ENCODE measurements at places on chromosomes 4 and X.

- DNase-seq, result no peak
Measured at GRCh38 chr4:157779081-157779480, 393.7 kb downstream of the GASK1B start.

DNA sequence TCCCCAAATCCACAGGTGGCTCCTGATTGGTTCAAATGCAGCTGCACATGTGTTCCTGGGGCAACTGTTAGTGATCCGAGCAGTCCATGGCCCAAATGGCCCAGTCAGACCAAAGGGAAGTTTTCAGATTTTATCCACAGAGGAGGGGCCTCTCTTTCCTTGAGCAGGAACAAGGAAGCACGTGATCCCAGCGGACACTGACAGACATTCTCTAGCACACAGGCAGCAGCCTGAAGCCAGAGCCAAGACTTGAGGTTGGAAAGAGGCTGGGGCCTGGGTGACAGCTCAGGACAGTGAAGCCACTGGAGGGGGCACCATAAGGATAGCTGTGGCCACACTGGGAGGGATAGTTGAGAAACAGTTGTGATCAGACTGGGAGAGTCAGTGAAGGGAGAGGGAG is 3.5 kb upstream of the ZFP92 start:
- no peak for DNase-seq

DNA sequence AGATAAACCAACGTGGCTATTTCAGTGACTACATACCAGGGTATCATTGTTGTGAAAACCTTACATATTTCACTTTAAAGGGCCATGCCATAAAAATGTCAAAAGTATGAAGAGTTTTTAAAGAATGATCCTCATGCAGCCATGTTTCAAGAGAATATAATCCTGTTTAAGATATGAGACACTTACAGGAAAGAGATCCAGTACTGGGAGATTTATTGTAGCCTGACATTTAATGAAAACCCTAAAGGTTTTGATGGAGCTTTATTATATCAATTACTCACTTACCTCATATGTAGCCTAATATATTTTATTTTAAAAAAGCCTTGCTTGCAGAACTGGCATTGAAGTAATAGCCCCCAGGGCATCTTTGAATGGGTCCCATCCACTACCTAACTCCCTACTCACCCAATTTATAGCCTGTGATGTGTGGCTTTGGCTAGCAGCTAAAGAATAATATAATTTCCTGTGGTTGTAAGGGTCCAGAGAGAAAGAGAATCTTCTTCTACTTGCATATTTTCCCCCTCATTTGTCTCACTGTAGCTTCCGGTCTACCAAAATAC is 7.7 kb upstream of the GABRG1 start:
- DNase-seq, result no peak

DNA sequence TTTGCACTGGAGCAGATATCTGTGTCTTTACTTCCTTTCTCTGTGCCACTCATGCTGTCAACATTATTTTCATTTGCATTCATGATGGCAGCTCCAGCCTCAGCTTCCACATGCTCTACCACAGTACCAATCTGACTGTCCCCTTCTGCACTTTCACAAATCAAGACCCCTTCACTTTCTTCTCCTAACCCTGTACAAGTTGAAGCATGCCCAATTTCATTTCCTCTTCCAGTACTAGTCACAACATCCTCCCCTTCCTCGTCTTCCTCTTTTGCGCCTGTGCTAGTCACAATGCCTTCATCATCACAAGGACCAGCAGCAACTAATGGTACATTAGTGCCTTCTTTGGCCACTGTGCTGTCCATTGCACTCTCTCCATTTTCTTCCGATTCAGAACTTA is 26.5 kb downstream of the BOD1L1 start:
- no peak for DNase-seq

- DNase-seq, result peak; percentile 32
Measured at GRCh38 chr4:70954032-70954431, 39.4 kb upstream of the DCK start.

DNA sequence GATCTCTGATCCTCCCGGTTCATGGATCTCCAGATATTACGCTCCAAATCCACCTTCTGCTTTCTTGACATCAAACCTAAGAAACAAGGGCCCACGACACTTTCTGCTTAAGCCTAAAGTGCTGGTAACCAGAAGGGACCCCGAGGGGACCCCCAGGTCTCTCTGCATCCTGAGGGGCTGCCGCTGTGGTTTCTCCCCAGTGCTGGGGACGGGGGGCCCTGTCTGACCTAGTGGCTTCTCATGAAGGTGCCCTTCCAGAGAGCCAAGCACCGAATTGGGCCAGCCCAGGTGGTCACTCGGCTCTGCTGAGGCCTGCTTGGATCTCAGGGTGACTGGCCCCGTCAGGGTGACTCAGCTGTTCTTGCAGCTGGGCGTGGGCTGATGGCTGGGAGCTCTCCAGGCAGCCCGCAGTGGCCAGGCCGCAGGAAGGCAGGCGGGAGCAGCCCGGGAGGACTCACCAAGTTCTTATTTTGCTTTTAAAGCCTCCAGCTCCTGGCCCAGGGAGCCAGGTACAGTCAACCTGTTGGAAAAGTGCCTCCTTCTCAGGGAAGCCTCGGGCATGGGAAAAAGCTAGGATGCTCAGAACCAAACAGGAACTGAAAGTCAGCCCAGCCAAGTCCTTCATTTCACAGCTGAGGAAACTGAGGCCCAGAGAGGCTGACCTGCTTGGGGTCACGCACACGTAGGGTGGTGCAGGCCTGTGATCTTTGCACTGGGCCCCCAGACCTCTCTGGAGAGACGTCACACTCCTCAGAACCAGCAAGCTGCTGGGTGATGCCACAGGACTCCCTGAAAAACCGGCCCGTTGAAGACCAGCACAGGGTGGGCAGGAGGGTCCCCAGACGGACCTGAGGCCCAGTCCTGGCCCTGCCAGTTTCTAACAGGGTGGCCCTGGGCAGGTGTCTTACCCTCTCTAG is 16.7 kb downstream of the BLOC1S4 start:
- peak; percentile 91 for DNase-seq

- no peak for DNase-seq
Measured at GRCh38 chrX:52608961-52609360, 45.7 kb downstream of the SSX7 start.

- DNase-seq, result no peak
Measured at GRCh38 chrX:114500622-114501021, 83.3 kb upstream of the HTR2C start.

DNA sequence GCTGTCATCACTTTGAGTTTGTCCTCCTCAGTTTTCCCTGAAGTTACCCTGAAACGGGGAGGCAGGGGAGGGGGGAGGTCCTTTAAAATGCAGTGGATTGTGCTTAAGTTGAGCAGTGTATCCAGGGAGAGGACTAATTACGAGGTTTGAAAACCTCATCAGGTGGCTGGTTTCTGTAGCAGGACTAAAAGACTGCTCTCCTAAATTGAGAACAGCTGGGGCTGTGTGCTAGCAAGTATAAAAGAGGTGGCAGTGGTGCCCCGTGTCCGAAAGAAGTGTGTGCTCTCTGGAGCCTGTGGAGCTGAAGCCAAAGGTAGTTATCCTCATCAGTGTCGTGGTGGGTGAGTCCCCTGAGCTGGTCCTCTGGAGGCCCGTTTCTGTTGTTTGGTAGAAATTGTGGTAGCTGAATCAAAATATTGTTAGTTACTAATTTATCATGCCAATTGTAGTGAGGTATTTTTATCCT is 37.2 kb upstream of the CYP2U1 start:
- DNase-seq, result no peak

DNA sequence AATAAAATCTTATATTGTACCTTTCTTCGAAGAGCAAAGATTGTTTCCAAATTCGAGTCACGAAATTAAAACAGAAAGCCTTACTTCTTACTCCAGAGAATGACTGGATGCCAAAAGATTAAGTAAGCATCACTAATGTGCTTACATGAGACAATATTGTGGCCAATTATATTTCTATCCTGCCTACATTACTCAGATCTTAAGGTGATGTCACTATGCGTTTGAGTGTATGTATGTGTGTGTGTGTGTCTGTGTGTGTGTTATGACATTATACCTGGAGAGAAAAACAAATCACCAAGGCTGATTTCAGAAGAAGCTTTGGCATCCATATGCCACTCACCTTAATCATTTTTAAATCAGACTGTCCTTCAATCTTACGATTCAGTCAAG is 556.3 kb downstream of the PPARGC1A start:
- DNase-seq, result peak; percentile 90

DNA sequence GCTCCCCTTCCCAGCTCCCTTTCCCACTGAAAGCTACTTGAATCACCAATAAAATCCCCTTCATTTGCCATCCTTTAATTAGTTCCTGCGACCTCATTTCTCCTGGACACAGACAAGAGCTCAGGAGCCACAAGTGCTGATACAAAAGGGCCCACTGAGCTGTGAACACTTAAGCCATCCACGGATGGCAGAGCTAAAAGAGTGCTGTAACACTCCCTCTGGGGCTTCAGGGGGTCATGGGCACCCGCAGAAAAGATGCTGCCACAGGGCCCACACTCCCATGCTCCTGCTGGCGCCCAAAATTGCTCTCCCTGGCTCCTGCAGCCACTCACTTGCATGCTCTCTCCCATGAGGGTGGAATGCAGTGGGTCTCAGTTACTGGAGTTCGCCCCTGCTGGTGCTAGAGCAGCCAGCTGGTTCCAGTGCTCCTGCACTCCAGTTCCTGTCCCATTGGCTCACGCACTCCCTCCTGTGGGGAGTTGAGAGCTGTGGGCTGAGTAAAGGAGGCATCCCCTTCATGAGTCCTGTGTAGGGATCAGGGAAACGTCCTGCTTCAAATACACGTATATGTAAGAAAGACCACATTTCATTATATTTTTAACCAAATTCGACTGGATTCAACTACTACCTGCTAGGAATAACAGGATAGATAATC is 1291.0 kb downstream of the ARAP2 start:
- DNase-seq, result no peak

DNA sequence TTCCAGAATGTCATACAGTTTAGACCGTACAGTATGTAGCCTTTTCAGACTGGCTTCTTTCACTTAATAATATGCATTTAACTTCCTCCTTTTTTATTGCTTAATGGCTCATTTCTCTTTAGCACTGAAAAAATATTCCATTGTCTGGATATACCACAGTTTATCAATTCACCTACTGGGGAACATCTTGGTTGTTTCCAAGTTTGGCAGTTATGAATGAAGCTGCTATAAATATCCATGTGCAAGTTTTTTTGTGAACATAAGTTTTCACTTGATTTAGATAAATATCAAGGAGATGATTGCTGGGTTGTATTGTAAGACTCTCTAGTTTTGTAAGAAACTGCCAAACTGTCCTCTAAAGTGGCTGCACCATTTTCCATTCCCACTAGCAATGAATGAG is 375.5 kb downstream of the PCDH18 start:
- DNase-seq, result no peak

- DNase-seq, result no peak
Measured at GRCh38 chr4:2812612-2813354, 19.9 kb downstream of the SH3BP2 start.

GRCh38 chr4:151922811-151923210 is 162.0 kb upstream of the GATB start:
- DNase-seq, result no peak

- peak; percentile 31 for DNase-seq
Measured at GRCh38 chrX:136689436-136689835, 41.5 kb downstream of the CD40LG start.

All from astrocyte of the spinal cord (primary cell).